Activated T-cell treated with anti-CD3 and anti-CD28 coated beads for 1 hour (primary cell): ENCODE measurements at places on chromosomes 12 and 14.

GRCh38 chr14:26984311-26985177, 386.7 kb upstream of the NOVA1 start:
- DNase-seq = no peak

- DNase-seq = no peak
These were observed 9.4 kb downstream of the ART4 start for GRCh38 chr12:14833952-14834351.

- DNase-seq = no peak
These were observed 86.5 kb downstream of the TBX5 start for GRCh38 chr12:114319422-114319821.

DNA sequence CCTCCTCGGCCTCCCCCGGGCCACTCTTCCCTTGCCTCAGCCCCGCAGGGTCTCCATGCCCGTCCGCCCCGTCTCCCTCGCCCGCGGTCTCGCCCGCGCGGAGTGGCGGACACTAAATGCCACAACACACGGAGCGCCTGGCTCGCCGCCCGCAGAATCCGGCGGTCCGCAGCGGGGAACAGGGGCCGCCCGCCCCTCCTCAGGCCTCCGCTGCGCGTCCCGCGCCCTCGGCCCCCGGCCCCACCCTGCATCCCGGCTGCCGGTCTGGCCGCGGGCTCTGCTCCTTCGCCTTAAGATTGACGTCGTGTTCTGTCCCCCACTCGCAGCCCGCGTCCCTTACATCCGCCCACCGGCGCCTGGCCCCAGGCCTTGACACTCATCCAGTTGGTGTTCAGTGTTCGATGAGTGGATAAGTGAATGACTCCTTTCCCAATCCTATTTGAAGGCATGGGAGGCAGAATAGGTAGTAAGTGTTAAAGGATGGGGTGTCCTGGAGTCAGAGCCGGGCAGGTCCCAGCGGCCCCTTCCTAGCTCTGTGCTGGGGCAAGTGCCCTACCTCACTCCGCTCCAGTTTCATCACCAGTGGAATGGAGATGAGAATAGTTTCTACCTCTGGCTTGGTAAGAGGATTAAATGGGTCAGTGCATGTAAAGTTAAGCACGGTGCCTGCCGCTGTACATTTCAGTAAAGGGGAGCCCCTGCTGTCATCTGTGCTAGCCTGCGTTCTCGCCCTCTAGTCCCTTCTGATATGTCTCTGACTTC, 622 bp downstream of the TECPR2 start:
- peak; percentile 7 for DNase-seq

- DNase-seq = no peak
These were observed 80.5 kb upstream of the DACT1 start for GRCh38 chr14:58557242-58557641.

GRCh38 chr14:60151715-60152114, 13.5 kb downstream of the DHRS7 start:
- DNase-seq = peak; percentile 55

GRCh38 chr12:3896801-3897351, 23.7 kb upstream of the PARP11 start:
- DNase-seq = no peak

- DNase-seq = no peak
These were observed 23.9 kb downstream of the PZP start for GRCh38 chr12:9184276-9184675.
